ENCODE measurements at places on chromosomes 13 and 19.

- DNase-seq = no peak
Observed at GRCh38 chr13:109384491-109385241, 401.7 kb downstream of the IRS2 start.

DNA sequence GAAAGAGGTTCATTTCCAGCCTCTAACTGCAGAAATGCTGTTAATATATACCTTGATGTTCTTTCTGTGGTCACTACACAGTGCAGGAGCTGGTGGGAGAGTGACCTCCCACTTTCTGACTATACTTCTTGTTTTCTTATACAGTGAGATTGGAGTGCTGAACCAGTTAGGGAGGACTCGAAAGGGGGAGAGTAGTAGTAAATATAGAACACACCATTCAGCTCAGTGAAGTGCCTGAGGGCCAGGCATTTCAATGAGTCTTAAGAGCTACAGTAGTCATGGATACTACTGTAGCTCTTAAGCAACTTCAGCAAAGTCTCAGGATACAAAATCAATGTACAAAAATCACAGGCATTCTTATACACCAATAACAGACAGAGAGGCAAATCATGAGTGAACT, 372.9 kb downstream of the MTUS2 start:
- no peak for DNase-seq

DNA sequence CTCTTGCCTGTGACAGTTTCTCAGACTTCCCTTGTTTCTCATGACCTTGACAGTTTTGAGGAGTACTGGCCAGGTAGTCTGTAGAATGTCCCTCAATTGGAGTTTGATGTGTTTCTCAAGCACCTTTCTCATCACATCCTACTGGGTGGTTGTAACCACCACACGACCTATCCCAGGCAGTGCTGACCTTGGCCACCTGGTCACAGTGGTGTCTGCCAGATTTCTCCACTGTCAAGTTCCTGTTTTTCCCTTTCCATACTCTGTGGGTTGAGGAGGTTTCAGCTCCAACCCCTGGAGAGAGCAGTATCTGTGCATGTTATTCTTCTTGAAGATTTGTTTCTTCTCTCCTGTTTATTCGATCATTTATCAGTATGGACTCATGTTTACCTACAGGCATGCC, 8.4 kb upstream of the UPF3A start:
- DNase-seq = no peak

DNA sequence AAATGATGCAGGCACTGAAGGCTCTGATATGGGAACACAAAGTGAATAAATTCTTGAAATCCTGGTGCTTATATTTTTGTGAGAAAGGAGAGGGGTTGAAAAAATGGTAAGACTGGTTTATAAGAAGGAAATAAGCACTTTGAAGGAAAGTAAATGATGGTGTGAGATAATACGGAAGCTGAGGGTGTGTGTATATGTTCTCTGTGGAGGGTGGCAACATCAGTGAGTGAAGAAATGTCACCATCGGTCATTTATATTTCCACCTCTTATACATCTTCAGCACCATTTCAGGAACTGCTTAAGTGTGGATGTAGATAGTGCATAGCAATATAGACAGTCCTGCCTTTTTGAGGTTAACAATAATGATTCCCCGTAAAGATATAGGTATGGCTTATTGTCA, 17.5 kb downstream of the ZNF136 start:
- no peak for DNase-seq

- DNase-seq = no peak
Observed at GRCh38 chr13:42331009-42331408, 59.1 kb downstream of the AKAP11 start.

GRCh38 chr13:20685092-20685491, 18.4 kb upstream of the IL17D start:
- DNase-seq = no peak

DNA sequence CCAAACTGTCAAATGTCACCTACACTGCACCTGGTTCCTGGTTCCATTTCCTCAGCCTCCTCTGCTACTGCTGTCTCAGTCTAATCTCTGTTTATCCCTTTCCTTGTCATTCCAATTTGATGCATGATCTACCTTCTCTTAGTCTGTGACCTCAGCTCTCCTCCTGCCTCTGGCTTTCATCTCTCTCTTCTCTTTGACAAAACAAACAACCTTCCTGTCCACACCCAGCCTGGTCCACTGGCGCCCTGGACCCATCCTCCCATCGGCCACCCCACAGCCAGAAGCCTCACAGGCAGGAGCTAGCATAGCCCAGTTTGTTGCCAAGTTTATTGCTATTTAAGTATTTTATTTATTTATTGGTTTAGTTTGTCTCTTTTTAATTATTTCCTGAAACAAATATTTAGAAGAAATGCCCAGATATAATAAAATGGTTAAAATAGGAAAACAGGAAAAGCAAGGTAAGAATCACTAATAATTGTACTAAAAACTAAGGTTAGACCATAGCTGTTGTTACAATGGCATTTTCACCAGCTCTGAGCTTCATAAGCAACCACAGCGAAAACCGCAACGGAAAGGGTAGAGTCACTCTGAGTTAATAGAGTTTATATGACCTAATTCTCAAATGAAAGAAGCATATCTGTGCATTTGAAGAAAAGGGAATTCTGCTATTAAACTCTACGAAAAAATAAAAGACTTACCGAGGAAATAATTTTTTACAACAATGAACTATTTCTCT, 68.6 kb downstream of the EFNB2 start:
- no peak for DNase-seq

Data from bone marrow (tissue), 2 donors.